ENCODE measurements at places on chromosomes 12 and 14.
A peak's percentile ranks its signal among the peaks of the same experiment; 100 is the strongest.

- no peak for DNase-seq
Measured at GRCh38 chr12:79689477-79690141, 1.2 kb downstream of the PAWR start.

DNA sequence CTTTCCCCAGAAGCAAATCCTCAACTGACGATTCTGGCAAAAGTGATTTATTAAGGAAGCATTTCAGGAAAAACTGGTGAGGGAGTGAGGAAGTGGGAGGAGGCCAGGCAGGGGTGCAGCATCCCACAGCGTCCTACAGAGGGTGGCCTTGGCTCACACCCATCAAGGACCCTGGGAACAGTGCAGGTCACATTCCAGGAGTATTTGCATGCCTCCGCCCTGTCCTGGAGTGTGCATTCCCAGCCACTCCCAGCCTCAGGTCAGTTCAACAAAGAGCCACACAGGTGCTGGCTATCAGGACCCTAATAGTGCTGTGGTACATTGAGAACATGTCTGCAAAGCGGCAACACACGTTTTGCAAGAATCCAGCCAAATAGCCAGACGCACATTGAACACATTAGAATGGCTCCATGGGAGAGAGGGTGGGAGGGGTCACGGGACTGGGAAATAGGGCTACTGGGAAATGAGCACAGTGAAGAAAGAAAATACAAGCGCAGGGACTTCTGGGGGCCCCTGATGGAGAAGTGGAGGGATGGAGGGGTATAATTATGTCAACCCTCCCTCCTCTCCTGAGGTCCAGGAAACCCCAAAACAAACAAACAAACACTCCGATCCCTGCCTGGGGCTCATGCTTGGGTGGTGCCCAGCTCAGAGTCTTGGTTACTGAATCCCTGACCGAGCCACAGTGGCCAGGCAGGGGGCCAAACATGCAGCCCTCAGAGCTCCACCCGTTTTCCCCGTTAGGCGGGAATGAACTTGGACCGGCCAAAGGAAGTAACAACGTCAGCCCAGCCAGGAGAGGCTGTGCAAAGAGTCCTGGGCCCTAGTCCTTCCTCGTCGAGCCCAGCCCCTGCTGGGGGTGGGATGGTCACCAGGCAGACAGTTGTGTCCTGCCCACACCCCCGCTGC lies 36.5 kb downstream of the CMKLR1 start:
- DNase-seq: no peak

- DNase-seq: no peak
Measured at GRCh38 chr12:47903927-47904712, 674 bp downstream of the VDR start.

GRCh38 chr14:84098261-84098660 lies 1431.7 kb upstream of the FLRT2 start:
- DNase-seq: no peak

- no peak for DNase-seq
Measured at GRCh38 chr14:75306927-75307699, 28.5 kb downstream of the FOS start.

DNA sequence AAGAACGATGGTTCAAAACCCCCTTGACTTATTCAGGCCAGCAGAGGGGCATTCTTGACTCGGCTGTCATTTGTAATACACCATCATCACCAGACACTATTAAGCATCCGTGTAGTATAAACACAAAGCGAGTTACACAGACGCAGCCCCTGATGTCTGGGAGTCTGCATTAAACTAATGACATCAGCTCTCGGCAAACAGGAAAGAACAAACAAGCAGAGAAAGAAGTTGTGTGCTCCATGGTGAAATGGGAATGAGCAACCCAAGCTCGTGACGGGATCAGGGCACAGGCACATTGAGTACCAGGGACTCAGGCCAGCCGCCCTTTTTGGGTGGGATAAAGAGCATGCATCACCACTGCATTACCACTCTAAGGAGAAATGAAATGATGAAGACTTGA lies 460.1 kb downstream of the MED13L start:
- no peak for DNase-seq

DNA sequence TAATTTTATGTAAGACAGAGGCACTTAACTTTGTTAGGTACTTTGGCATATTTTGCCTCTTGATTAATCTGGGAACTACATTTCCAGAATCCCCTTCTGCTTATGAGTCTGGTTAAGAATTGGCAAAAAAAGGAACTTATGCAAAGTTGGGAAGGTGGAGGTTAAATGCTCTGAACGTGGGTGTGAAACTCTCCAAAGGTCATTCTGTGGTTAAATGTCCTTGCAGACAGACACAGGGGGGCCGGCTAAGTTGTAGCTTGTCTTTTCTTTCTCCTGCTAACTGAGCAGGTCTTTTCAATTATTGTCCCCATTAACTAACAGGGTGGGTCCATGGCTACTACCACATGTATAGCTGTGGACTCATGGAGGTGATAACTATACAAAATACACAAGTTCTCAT lies 248.6 kb upstream of the NOVA1 start:
- no peak for DNase-seq

DNA sequence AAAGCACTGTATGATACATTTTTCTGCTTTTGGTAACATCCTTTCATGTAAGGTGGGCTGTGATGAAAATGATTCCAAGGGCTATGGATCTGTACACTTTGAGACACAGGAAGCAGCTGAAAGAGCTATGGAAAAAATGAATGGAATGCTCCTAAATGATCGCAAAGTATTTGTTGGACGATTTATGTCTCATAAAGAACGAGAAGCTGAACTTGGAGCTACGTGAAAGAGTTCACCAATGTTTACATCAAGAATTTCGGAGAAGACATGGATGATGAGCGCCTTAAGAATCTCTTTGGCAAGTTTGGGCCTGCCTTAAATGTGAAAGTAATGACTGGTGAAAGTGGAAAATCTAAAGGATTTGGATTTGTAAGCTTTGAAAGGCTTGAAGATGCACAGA lies 22.1 kb upstream of the SRGAP1 start:
- DNase-seq: no peak

DNA sequence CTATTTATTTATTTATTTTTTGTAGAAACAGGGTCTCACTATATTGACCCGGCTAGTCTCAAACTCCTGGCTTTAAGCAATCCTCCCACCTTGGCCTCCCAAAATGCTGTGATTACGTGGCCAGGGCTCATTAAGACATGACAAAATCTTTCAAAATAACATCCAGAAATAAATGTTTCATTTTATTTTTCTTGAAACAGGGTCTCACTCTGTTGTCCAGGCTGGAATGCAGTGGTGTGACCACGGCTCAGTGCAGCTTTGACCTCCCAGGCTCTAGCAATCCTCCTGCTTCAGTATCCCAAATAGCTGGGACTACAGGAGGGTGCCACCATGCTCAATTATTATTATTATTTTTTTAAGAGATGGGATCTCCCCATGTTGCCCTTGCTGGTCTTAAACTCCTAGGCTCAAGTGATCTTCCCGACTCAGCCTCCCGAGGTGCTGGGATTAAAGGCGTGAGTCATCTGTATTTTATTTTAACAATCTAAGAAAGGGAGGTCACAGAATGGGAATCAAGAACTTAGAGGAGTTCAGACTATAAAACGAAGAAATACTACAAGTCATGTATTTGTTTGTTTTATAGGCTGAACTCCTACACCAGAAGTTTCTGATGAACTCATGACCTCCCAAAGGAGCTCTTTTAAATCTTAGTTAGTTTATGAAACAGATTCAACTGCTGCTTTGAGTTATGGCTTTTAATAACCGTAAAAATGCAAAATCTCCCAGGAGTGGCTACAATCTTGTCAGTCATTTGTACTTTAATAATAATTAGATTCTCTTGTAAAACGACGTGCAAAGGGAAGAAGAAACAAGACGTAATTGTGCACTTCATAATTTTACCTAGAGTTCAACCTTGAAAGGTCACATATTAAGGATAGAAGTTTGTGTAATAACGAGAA lies 2.1 kb upstream of the TMEM263 start:
- DNase-seq: no peak

DNA sequence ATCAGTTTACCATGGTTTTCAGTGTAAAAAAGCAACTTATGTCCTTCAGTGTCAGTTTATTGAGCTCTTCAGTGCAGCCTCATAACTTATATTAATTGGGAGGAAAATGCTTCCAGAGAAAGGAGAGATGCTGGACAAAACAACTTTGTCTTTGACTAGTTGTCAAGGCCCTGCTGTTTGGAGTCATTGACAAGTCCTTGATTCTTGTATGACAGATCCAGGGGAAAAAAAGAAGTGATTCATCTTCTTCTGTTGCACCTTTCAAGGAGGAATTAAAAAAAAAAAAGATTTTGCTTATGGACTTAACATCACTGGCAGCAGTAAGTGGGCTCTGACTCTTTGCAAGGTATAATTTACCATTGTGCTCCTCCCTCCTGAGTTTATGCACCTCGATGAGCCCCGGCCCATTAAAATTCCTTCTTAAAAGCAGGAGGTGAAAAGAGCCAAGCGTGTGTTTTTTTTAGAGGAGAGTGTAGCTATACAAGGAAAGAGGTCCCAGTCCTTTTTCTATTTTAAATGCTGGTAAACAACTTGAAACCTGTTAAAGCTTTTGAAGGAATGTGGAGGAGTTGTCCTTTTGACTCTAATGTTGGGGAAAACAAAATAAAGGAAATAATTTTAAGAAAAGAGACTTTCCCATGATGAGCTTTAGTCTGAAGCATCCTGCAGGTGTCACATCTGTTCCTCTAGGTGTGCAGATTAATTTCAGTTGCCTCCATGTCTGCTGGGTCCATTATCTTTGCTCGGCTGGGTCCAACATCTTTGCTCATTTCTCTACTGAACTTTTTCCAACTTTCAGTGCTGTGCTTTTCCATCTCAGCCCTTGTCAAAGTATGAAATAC lies 431.6 kb downstream of the RAD51B start:
- no peak for DNase-seq

GRCh38 chr14:106652494-106652893 lies 1126.1 kb downstream of the TMEM121 start:
- DNase-seq: no peak

- no peak for DNase-seq
Measured at GRCh38 chr12:122297494-122297893, 31.2 kb upstream of the VPS33A start.

- no peak for DNase-seq
Measured at GRCh38 chr14:53032161-53032803, 81.4 kb upstream of the FERMT2 start.

DNA sequence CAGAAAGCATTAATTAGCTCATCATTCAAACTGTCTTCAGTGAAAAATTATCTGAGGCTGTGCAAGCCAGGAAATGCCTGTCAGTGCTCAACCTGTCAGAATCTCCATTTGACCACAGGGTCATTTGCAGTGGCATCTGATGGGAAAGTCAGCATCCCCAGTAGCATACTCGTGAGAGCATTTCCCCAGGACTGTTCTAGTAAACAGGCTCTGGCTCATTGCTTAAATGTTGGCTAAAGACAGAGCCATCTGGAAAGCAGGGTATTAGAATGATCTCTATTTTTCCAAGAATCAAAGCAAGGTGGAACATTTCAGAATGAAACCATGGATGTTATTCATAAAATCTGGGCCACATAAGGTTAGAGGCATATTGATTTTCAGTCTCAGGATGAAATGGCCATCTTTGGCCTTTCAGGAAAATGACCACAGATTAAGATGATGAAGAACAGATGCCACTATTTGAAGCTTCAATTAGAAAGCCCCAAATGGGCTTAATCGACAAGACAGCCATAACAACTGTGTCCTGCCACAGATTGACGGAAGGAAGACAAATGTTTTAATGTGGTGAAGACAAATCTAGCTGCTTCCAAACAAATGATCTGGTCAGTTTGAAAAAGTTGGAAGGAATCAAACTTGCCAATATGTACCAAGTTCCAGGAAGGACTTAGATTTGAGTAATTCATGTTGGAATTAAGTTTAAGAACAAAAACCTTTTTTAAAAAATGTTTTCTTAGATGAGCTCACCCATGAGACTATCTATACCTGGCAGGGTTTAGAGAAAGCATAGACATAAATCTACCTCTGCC lies 94.0 kb upstream of the FAR2 start:
- DNase-seq: no peak

- DNase-seq: no peak
Measured at GRCh38 chr14:50963919-50964318, 19.6 kb upstream of the PYGL start.

DNA sequence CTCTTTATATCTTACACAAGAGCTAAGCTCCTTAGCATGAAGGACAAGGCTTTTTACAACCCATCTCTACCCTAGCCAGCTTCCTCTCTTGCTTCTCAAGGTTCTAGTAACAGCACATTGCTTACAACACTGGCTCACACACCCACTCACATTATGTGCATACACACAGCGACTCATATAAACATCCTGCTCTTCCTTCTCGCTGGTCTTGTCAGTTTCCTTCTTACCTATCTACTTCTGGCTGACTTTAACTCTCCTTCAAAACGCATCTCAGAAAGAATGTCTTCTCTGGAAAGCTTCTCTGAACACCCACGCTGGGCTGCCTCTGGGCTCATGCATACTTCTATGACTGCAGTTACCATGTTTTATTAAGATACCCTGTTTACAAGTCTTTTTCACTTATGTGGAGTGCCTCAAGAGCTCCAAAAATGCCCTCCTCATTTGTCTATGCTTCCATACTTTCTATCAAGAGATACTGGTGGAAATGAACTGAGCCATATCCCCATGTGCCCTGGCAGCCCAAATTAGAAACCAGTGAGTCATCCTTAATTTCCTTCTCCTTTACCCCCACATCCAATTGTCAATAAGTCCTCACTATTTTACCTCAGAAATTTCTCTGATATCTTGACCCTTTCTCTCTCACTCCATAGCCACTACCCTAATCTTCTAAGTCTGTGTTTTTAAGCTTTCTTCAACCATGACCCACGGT lies 126.9 kb upstream of the KRAS start:
- peak; percentile 10 for DNase-seq

DNA sequence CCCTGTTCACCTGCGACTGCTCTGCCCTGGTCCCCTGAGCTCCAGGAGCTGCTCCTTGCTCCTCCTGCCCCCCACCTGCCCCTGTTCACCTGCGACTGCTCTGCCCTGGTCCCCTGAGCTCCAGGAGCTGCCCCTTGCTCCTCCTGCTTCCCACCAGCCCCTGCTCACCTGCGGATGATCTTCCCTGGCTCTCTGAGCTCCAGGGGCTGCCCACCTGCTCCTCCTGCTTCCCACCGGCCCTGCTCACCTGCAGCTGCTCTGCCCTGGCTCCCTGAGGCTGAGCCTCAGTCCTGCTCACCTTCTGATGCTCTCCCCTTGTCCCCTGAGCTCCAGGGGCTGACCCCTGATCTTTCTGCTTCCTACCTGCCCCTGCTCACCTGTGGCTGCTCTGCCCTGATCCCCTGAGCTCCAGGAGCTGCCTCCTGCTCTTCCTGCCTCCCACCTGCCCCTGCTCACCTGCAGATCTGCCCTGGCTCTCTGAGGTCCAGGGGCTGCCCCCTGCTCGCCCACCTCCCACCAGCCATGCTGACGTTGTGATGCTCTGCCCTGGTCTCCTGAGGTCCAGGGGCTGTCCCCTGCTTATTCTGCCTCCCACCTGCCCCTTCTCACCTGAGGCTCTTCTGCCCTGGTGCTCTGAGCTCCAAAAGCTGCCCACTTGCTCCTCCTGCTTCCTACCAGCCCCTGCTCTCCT lies 219.2 kb downstream of the TMEM121 start:
- no peak for DNase-seq

GRCh38 chr12:50059440-50060119 lies 2.2 kb downstream of the ASIC1 start:
- no peak for DNase-seq

- no peak for DNase-seq
Measured at GRCh38 chr14:45298423-45299117, 45.6 kb upstream of the MIS18BP1 start.

- DNase-seq: no peak
Measured at GRCh38 chr12:108820707-108821406, 36.5 kb downstream of the SSH1 start.
